ENCODE measurements at places on chromosomes 13 and 19.

GRCh38 chr13:32537580-32538142, 934 bp downstream of the N4BP2L2 start:
- no peak for DNase-seq

GRCh38 chr13:62932256-62932883, 1516.7 kb upstream of the PCDH20 start:
- DNase-seq: no peak

DNA sequence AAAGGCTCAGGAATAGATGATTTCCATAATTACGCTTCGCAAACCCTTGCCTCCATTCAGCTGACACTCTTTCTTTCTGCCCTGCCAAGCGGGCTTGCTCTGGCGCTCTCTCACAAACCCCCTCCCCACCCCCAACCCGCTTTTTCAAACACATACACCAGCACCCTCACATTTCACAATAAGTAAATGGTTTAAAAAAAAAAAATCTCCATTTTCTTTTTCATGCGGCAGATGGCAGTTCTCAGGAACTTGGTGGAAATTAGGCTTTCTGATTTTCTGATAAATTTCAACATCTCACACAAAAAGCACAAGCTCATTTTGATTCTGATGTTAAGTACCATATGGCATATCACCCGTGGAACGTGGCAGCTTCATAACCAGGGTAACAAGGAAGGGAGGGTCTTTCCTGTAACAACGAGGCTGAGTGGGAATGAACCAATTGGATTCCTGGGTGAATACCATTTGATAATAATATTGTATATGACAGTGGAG, 43.8 kb downstream of the C13orf42 start:
- no peak for DNase-seq

- DNase-seq: no peak
Observed at GRCh38 chr19:3171894-3172672, 6.5 kb upstream of the S1PR4 start.

- no peak for DNase-seq
Observed at GRCh38 chr13:22926748-22927400, 253.9 kb upstream of the SGCG start.

DNA sequence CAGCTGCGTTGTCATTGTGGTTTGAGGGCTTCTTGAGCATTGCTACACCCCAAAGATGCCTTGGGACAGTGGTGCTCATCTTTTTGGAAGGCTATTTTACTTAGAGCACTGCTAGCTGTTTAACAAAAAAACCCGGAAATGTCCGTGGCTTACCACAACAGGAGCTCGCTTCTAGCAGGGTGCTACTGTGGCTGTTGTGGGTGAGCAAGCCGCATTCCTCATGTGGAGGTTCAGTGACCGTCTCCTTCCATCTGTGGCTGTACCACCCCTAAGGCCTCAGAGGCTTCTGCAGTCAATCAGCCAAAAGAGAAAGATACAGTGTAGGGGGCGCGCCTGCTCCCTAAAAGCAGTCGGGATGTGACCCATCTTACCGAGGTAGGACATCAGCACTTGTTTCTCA, 1004.2 kb downstream of the UQCRFS1 start:
- DNase-seq: no peak

DNA sequence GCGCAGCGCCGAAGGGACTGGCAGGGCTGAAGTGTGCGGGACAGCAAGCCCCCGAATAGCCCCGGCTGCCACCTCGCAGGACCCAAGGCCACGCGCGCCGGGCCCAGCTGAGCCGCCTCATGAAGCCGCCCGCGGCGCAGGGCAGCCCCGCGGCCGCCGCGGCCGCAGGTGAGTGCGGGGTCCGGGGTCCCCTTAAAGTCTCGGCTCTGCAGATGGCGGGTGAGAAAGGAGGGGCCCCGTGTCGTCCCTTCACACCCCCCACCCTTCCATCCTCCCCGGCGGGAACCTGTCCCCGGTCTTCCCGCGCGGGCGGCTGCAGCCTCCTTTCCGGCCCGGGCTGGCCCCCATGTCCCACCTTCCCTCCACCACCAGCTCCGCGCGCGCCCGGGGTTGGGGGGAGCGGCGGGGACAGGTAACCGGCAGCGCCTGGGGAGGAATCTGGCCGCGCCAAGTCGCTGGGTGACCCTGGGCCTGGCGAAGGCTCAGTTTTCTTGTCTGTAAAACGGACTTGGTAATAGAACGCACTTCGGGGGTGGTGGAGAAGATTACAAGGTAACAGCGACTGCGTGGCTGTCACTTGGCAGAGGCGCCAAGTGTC, 338 bp downstream of the RGCC start:
- no peak for DNase-seq

GRCh38 chr13:24035411-24035810, 125.1 kb upstream of the SPATA13 start:
- DNase-seq: no peak
